T follicular helper cell (primary cell): ENCODE measurements at places on chromosomes 16 and 17.

- no peak for DNase-seq
These were observed 17.1 kb downstream of the CUEDC1 start for GRCh38 chr17:57938061-57938502.

DNA sequence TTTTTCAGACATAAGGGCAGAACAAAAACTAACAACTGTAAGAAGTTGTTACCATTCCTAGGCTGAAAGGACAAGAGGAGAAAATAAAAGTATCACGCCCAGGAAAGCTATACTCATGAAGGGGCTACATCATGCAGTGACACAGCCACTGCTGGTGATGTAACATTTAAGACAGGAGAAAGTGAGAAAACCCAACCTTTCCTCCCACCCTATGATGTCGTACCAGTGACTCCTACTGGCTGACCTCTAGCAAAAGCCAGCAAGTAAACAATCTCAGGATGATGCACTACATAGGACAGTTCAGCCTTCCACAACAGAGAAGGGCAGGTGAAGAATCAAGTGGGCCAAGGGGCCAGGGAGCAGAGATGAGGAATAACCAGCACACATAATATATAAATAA lies 14.0 kb upstream of the OR1E2 start:
- no peak for DNase-seq

DNA sequence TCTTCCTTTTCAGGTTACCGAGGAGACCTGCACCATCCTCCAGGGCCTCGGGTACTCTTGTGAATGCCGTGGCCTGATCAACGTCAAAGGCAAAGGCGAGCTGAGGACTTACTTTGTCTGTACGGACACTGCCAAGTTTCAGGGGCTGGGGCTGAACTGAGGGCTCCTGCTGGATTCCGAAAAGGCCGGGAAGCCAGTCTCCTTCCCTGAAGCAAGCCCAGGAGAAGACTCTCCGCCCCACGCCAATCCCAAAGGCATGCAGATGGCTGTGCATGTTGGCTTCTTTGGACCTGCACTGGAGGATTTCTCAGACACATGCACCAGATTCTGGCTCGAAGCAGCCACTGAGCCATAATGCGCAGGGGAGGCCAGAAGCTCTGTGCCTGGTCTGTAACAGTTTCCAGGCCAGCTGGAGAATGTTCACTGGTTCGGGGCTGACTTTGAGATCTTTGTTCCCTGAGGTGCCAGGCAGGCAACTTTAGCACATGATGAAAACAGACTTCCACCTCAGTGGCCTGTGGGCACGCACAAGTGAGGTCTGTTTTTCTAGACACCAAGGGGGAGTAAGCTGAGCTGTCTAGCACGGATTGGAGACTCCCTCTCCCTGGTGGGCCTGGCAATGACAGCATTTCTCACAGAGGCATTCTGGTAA lies 49.1 kb downstream of the ADCY7 start:
- DNase-seq = no peak

- DNase-seq = no peak
These were observed 258.3 kb upstream of the MON1B start for GRCh38 chr16:76932541-76933211.

DNA sequence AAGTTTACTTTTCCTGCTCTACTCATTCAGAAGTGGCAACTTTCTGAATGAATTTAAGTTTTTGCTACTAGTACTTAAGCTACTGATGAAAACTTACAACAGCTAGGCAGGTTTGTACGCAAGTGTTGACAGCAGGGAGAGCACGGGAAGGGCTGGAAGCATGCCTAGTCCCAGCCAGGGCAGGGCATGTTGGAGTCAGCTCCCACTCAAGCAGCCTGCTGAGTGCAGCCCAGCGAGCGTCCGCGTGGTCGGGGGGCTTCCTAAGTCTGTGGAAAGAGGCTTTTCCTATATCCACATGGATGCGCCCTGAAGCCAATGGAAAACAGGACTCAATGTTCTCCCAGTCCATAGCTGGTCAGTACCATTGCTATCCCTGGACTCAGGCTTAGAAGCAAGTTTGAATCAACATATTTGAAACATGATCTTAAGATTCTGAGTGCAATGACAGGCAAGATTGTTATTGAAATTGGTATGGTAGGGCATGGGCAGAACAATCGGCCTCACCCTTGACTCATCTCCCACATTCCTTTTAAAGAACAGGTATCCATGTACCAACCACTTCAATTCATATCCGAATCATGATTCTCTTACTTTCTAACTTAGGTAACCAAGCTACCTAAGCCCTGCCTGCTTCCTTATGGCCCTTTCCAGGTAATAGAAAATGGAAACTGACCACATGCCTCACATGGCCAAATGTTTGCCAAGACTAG lies 22.5 kb downstream of the CYB5D2 start:
- no peak for DNase-seq

DNA sequence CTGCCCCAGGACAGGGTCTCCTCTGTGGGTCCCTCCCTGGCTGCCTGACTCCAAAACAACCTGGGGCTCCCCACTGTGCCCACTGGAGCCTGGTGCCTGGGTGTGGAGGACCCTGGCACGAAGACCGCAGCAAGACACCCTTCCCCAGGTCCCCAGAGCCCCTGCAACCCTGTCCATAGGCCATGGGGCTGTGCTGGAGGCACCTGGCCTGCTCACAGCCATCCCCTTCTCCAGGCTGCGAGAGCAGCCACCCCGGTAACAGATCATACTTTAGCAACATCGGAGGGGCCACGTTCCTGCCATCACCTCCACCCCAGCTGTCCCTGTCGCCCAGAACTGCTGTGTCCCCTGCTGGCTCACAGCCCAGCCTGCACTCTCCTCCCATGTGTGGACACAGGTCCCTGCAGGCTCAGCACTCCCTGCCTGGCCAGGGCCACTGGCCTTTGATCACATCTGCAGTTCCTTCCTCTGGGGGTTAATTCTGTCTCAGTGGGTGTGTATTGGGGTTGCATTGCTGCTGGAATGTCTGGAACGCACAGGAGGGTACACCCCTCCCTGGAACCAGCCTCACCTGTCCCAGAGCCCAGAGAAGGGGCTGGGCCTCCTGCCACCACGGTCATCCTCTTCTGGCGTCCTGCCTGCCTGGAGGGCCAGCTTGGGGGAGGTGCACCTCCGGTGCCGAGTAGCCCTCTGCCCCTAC lies 12.2 kb downstream of the PPL start:
- no peak for DNase-seq
